ENCODE measurements at places on chromosomes 1 and 21.

DNA sequence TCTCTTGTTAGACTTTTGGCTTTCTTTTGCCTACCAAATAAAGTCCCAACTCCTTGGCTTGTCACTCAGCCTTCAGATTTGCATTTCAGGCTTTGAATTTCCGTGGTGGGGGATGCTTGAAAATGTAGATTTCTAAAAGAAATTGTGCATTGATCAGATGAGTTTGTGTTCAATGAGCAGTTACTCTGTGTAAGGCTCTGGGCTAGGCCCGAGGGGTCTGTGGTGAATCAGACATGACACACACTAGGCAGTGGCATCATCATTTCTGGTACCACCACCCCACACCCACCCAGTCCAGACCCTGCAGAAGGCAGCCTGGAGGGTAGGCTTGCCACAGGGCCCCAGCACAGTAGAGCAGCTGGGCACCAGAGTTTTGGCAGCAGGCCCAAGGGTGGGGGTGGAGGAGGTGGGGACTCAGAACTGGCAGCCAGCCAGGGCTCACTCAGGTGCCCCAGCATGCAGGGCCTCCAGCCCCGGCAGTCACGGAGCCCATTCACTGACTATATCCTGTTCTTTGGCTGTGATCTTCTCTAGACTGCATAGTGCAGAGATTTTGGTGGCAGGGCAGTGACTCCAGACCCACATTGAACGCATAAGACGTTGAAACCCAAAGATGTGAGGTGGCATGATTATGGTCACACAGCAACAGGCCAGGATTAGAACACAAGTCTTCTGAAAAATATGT is 97.2 kb upstream of the ARTN start:
- peak; percentile 74 for DNase-seq

DNA sequence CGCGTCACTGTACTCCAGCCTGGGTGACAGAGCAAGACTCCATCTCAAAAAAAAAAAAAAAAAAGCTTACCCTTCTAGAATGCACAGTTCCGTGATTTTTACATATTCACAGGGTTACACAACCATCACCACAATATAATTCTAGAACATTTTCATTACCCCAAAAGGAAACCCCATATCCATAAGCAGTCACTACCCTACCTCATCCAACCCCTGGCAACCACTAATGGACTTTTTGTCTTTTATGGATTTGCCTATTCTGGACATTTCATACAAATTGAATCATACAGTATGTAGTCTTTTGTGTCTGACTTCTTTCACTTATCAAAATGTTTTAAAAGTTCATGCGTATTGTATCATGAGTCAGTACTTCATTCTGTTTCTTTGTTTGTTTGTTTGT is 22.8 kb downstream of the SYF2 start:
- no peak for DNase-seq

- no peak for DNase-seq
Measured at GRCh38 chr1:200960948-200961340, 62.6 kb downstream of the KIF21B start.

- DNase-seq = no peak
Measured at GRCh38 chr1:59570524-59570923, 244.2 kb upstream of the HOOK1 start.

- no peak for DNase-seq
Measured at GRCh38 chr1:85857991-85858390, 149.8 kb upstream of the ZNHIT6 start.

DNA sequence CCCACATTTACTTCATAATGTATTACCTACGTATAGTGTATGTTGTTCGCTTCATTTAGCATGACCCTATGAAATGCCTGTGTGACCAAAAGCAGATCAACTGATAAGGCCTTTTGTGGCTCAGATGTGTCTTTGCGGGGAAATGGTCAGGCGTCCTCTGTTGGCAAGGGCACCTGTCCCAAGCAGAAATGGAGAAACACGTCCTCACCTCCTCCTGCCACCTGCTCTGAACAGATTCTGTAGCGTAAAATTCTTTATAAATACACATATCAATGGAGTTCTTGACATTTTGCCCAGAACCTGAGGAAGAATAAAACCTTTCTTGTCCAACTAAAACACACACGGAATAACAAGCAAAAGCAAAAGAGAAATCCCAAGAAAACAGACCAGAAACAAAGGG is 417.9 kb downstream of the KIF26B start:
- DNase-seq = no peak

DNA sequence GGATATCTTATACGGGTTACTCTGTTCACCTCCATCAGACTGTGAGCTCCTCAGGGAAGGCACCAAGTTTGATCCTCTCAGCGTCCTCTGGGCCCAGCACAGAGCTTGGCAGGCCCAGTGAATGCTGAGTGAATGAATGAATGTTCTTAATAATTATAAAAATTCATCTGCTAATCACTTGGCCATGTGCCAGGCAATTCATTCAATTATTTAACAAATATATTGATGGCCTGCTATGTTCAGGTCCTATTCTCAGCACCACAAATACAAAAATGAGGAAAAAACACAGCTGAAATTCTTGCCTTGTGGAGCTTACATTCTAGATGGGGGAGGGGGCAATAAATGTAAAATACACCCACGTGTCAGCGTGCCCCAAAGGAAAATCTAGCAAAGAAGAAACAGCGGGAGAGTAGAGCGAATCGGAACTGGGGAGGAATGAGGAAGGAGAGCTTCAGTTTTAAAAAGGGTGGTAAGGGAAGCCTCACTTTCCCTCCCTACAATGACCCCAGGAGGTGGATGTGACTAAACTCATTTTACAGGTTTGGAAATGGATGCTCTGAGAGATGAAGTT is 15.8 kb downstream of the CDCP2 start:
- no peak for DNase-seq

DNA sequence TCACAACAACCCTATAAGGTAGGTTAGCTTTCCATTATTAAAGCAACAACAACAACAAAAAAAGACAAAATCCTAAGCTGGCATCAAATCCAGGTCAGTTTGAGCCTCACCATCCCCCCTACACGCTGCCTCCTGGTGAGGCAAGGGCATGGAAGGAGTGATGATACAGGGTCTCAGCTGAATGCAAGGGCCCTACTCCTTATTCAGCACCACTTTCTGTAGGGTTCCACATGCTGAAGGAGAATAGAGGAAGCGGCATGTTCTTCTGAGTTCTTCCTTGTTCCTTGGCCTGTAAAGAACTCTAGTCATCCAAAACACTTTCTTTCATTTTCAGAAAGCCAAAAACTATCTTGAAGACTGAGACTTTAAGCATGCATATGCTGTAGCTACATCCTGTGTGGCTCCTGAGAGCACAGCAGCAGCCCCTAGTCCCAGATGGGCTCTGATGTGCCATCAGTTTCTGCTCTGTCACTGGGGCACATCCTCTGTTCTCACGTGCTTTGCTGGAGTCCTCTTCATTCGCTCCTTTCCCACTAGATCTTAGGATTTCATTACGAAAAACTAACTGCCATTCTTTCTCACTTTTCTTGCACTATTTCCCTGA is 6.2 kb downstream of the ILDR2 start:
- no peak for DNase-seq

GRCh38 chr1:231776010-231776756 is 149.6 kb downstream of the DISC1 start:
- peak; percentile 56 for DNase-seq

DNA sequence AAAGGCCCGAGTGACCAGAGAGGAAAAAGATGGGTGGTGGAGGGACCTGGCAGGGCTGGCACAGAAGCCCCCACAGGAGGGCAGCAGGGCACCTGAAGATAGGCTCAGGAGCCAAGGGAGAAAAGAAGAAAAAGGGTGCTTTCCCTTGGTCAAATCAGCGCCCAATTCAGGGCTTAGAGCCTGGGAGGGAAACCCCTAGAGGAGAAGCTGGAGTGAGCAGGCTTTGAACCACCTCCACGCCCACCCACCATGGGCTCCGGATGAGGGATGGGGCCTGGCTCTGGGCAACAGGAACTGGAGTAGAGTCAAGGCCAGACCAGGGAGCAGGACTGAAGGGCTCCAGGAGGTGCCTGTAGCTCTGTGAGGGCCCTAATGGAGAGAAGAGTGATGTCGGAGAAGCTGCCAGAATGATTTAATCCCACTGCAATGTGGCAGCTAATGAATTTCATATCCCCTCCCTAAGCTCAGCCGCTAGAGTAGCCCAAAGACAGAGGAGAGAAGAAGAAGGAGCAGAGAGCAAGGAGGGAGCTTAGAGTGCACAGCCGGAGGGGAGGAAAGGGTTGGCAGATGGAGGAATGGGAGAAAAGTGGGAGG is 12.0 kb upstream of the PRELP start:
- DNase-seq = no peak

GRCh38 chr1:35449334-35450008 is 107.7 kb downstream of the KIAA0319L start:
- no peak for DNase-seq

GRCh38 chr1:97042551-97042950 is 321.0 kb downstream of the PTBP2 start:
- DNase-seq = no peak

- no peak for DNase-seq
Measured at GRCh38 chr1:86950712-86951419, 36.4 kb downstream of the HS2ST1 start.

DNA sequence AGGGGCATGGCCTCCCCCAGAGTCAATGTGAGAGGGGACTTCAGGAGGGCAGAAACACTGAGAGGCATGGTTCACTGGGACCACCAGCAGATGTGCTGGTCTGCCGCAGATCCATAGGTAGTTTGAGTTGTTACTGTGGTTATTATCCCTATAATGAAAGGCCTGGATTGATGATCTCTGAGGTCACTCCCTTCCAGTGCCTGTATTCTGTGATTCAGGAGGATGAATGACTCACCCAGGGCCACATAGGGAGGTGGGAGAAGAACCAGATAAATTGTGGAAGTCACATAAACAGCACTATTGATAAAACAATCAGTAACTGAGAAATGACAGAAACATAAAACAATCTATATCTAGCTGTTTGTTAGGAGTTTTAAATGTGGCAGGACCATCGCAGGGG is 22.7 kb upstream of the ACTL8 start:
- DNase-seq = no peak

DNA sequence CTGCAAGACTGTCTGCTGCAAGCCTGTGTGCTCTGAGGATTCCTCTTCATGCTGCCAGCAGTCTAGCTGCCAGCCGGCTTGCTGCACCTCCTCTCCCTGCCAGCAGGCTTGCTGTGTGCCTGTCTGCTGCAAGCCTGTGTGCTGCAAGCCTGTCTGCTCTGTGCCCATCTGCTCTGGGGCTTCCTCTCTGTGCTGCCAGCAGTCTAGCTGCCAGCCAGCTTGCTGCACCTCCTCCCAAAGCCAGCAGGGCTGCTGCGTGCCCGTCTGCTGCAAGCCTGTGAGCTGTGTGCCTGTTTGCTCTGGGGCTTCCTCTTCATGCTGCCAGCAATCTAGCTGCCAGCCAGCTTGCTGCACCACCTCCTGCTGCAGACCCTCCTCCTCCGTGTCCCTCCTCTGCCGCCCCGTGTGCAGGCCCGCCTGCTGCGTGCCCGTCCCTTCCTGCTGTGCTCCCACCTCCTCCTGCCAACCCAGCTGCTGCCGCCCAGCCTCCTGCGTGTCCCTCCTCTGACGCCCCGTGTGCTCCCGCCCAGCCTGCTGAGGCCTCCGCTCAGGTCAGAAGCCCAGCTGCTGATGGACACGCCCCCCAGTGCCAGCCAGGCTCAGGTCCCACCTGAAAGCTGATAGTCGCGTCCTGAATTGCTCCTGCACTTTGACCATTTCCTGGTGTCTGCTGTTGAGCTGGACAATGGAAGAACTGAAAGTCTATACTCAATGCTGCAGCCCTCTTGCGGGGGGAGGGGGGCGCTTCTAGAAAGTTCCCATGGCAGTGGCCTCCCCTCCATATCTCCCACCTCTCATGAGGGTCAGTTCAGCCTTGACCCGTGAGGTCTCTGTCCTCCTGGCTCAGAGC is 1.2 kb downstream of the KRTAP10-4 start:
- DNase-seq = no peak

All from NCI-H2227 treated with DMSO at 0.1 percent for 48 hours (cell line).